Calu3 (cell line): ENCODE measurements at places on chromosomes 12 and 14. TPM values are rescaled to one million over a fixed set of nuclear protein-coding genes. Genes with fewer than 3 reads are reported as not detected.

CABP1 gene
- 0.14 and 0.98 TPM in 2 replicates for total RNA-seq

GRCh38 chr14:48622980-48623379 lies 947.6 kb upstream of the MDGA2 start:
- H3K27ac ChIP-seq = no peak overlapping the region
- no peaks in the 10 kb centered on the region for H3K36me3 ChIP-seq
- H3K4me3 ChIP-seq = no peak overlapping the region
- no peak for DNase-seq
- H3K4me1 ChIP-seq = no peaks in the 10 kb centered on the region
- H3K27me3 ChIP-seq = no peaks in the 10 kb centered on the region

DNA sequence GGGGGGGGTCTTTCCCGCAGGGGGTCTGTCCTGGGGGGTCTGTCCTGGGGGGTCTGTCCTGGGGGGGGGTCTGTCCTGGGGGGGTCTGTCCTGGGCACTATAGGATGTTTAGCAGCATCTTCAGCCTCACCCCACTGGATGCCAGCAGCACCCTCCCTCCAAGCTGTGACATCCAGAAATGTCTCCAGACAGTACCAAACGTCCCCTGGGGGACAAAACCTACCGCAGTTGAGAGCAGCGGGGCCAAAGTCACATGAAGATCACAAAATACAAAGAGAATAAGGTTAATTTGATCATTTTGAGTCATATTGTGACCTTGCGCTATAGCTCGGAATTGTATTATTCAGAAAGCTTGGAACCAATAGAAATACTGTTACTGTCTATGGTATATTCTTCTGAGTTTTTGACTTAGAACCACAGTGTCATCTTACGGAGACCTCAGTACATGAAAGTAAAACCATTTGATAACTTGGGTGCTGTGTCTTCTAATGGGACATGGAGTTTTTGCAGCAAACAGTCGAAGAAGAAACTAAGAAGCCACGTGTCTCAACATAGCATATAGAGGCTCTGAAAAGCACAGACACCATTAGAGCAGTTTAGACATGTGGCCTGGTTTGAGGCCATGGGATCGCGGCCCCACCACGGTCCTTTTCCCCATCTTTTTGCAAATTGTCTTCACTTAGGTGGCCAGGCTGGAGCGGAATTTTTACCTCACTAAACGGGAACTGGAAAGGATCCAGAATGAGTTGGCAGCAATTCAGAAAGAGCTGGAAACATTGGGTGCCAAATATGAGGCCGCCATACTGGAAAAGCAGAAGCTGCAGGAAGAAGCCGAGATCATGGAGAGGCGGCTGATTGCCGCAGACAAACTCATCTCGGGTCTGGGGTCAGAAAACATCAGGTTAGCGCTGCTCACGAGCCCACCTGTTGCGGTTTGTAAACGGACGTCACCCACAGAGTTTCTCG lies 59.9 kb downstream of the CCDC92 start:
- peaks cover 5% of the 10 kb centered on the region for H3K36me3 ChIP-seq
- peaks cover 76% of the 10 kb centered on the region for H3K27me3 ChIP-seq
- no peak overlapping the region for H3K27ac ChIP-seq
- H3K4me1 ChIP-seq = no peaks in the 10 kb centered on the region

DNA sequence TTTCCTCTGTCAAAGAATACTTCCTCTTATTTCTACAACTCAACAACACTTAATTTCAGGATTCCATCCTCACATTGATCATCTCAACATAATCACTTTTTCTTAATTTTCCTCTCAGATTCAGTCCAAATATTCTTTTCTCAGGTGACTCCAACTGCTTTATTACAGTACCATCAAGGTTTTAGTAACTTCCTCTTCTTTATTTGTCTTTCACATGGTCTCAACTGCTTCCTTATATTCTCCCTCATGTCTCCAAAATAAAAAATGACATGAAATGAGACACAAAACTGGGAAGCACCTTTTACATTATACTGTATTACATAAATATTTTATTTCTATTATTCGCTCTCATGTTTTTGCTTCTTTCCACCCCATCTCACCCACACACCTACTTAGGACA lies 55.5 kb downstream of the PPP2R5E start:
- H3K4me3 ChIP-seq = no peak overlapping the region
- peak overlapping the region; percentile 11 for H3K27ac ChIP-seq
- no peaks in the 10 kb centered on the region for H3K36me3 ChIP-seq
- no peaks in the 10 kb centered on the region for H3K27me3 ChIP-seq
- peaks cover 50% of the 10 kb centered on the region for H3K4me1 ChIP-seq
- DNase-seq = no peak

DNA sequence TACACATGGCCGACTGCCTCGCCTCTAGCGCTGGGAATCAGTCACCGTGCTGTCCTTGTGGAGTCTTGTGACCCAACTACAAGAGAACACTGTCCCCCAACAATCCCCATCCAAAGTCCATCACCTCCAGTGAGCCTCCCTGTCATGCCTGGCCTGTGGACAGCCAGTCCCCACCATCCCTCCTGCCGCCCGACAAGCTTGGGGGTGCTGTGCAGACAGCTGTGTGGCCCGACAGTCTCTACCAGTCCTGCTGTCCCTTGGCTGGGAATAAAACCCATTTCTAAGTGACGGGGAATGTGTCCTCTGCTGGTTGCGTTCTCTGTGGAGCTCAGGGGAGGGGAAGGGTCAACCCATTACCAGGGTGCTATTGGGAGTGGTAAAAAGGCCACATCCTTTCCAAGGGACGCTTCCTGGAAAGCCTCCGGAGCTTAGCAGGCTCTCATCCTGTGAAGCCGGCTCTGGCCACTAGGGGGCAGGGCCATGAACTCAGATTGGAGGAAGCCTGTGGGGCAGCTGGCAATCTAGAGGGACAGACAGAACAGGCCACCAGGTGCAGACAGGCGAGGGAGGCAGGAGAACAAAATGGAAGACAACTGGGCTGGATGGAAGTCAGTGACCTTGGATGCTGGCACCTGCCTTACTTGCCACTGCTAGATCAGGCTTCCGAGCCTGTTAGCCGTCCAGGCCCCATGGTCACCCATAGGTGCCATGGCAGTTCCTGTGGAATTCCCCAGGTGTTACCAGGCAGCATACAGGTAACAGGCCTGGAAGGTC lies 12.0 kb upstream of the BLTP3B start:
- peak; percentile 82 for DNase-seq
- no peaks in the 10 kb centered on the region for H3K27me3 ChIP-seq
- peaks cover 5% of the 10 kb centered on the region for H3K36me3 ChIP-seq
- H3K4me3 ChIP-seq = no peak overlapping the region
- no peaks in the 10 kb centered on the region for H3K4me1 ChIP-seq

- no peak overlapping the region for H3K4me3 ChIP-seq
- no peaks in the 10 kb centered on the region for H3K36me3 ChIP-seq
- H3K4me1 ChIP-seq = no peaks in the 10 kb centered on the region
- no peaks in the 10 kb centered on the region for H3K27me3 ChIP-seq
Measured at GRCh38 chr14:82224610-82225009, 691.0 kb upstream of the SEL1L start.

SRRM4 gene
- not detected in 2 replicates for total RNA-seq

- no peak overlapping the region for H3K27ac ChIP-seq
- no peaks in the 10 kb centered on the region for H3K36me3 ChIP-seq
- H3K4me3 ChIP-seq = no peak overlapping the region
- H3K27me3 ChIP-seq = no peaks in the 10 kb centered on the region
- no peak for DNase-seq
Measured at GRCh38 chr12:15194456-15195368, 26.5 kb downstream of the RERG start.

STAT6 gene
- total RNA-seq = 213 and 243 TPM in 2 replicates

- no peak overlapping the region for H3K4me3 ChIP-seq
- H3K36me3 ChIP-seq = peaks cover 12% of the 10 kb centered on the region
- H3K27me3 ChIP-seq = no peaks in the 10 kb centered on the region
- H3K27ac ChIP-seq = no peak overlapping the region
- H3K4me1 ChIP-seq = peaks cover 22% of the 10 kb centered on the region
- DNase-seq = no peak
Measured at GRCh38 chr12:116248930-116249329, 28.6 kb downstream of the MED13L start.

BCAT1 gene
- total RNA-seq = 0.98 and 4.0 TPM in 2 replicates

GRCh38 chr12:64824500-64825142 lies at the start of gene TBC1D30:
TSS of gene TBC1D30 (plus strand) at chr12:64824647. CDS start at chr12:64824880, 233 bp downstream.
- no peak within 1 kb of the TSS for H3K27ac ChIP-seq
- H3K36me3 ChIP-seq = peaks cover 11% of the 10 kb centered on the region
- peaks cover 9% of the 10 kb centered on the region for H3K4me1 ChIP-seq
- peak; percentile 53 for DNase-seq
- peak within 1 kb of the TSS; percentile 96 for H3K4me3 ChIP-seq
- peaks cover 25% of the 10 kb centered on the region for H3K27me3 ChIP-seq

GRCh38 chr12:57632958-57633840 lies at the start of gene B4GALNT1:
TSS of gene B4GALNT1 (minus strand) at chr12:57633201. CDS start at chr12:57632132, 1,069 bp downstream.
- peak; percentile 84 for DNase-seq
- H3K27ac ChIP-seq = peak within 1 kb of the TSS; percentile 14

SLC17A8 gene
- not detected in 2 replicates for total RNA-seq

DNA sequence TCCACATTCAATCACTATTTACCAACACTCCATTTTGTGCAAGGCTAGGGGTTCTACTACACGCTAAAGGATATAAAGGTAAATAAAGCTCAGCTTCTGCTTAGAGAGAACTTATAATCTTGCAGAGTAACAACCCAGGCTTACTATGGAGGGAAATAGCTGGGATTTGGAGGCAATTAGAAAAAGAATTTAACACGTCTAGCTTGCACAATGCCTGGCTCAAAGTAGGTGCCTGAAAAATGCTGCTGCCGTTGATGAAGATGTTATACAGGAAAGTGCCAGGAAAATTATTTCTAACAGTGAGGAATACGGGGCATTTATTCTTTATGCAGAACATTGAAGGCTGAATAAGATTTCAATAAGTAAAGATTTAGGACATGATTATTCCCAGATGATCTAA lies 214.2 kb downstream of the KITLG start:
- no peaks in the 10 kb centered on the region for H3K36me3 ChIP-seq
- DNase-seq = no peak
- H3K27me3 ChIP-seq = no peaks in the 10 kb centered on the region

PTPRR gene
- total RNA-seq = 34.3 and 39.1 TPM in 2 replicates

KRT74 gene
- total RNA-seq = not detected in 2 replicates

GRCh38 chr12:6764011-6764828 lies 1.9 kb upstream of the PTMS start:
- peak overlapping the region; percentile 81 for H3K4me3 ChIP-seq
- H3K4me1 ChIP-seq = peaks cover 40% of the 10 kb centered on the region

MYRFL gene
- 1.7 and 2.1 TPM in 2 replicates for total RNA-seq

CLEC4D gene
- total RNA-seq = not detected in 2 replicates

PROX2 gene
- total RNA-seq = not detected in 2 replicates

NDUFA9 gene
- total RNA-seq = 125 and 130 TPM in 2 replicates

TSPAN19 gene
- total RNA-seq = not detected in 2 replicates

RAD52 gene
- total RNA-seq = 22.2 and 27.1 TPM in 2 replicates

DNA sequence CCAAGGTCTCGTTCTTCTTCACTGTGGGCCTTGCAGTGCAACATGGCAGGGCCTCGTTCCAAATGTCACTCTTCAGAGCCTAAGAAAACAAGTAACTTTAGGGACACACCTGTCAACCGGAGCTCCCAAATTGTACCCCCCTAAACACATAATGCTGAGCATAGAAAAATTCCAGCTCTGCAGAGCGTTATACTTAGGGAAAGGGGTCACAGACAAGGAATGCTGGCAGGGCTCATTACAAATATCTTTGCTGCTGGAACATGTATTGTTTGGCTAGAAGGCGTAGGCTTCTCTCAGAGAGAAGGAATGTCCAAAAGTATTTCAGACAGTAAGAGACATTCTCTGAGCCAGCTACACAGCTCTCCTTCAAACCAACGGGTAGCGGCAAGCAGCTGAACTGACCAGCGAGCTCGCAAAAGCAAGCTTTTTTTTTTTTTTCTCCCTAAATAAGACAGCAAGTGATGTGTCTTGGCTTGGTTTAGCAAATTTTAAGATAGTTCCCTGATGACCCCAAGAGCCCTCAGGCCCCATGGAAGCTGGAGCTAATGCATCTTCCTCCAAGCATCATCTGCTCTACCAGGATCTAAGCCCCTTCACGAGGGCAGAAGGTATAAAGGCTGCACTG lies 24.5 kb downstream of the SSH1 start:
- peak overlapping the region; percentile 60 for H3K4me3 ChIP-seq
- no peaks in the 10 kb centered on the region for H3K27me3 ChIP-seq
- H3K36me3 ChIP-seq = peaks cover 37% of the 10 kb centered on the region
- peak overlapping the region; percentile 93 for H3K27ac ChIP-seq
- peaks cover 67% of the 10 kb centered on the region for H3K4me1 ChIP-seq

DNA sequence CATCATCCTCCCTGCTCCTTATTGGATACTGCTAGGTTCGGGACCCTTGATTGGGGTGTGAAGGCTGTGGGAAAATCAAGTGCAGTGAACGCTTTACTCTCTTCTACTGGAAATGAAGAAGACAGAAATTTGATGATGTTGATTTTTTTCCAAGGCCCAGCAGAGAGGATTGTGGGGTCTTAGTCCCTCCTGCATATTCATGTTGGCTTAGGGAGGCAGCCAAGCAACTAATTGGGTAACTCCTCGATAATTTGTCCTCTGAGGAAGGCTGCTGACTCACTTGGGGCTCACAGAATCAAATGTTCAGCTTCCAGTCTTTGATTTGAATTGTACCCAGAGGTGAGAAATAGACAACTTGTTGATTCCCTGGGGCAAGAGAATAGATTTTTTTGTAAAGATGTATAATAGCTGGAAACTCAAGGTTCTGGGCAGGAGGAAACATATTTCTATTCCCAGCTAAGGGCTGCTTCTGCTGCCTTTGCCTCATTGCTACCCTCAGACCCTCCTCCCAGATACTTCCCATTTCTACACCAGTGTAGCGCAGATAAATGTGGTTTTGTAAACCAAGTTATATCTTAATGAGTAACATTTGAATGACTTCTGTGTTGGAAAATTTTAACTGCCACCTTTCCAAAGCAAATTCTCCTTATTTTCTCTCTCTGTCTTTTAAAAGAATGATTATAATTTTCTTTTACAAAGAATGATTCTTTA lies 21.7 kb downstream of the NEUROD4 start:
- no peak overlapping the region for H3K27ac ChIP-seq
- H3K36me3 ChIP-seq = no peaks in the 10 kb centered on the region
- H3K4me1 ChIP-seq = no peaks in the 10 kb centered on the region
- DNase-seq = no peak

LRRC10 gene
- total RNA-seq = not detected in 2 replicates

IFNG-AS1 gene
- not detected in 2 replicates for total RNA-seq

DNA sequence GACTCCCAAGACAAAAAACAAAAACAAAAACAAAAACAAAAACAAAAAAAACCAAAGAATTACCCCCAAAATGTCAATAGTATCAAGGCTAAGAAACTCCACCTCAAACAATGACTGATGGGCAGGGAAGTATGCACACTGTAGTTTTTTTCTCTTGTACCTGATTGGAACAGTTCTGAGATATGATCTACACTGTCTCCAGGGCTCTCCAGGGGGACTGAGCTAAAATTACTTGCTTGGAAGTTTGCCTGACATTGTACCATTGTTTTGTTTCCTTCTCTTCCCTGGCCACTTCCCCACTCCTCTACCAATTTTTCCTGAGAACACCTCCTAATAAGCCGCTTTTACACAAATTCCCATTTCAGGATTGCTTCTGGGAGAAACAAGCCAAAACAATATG lies 22.3 kb upstream of the CATSPERB start:
- H3K27me3 ChIP-seq = no peaks in the 10 kb centered on the region
- H3K27ac ChIP-seq = peak overlapping the region; percentile 96
- peaks cover 37% of the 10 kb centered on the region for H3K4me1 ChIP-seq
- H3K36me3 ChIP-seq = peaks cover 23% of the 10 kb centered on the region
- no peak for DNase-seq
- H3K4me3 ChIP-seq = no peak overlapping the region

- no peak overlapping the region for H3K4me3 ChIP-seq
- H3K36me3 ChIP-seq = peaks cover 12% of the 10 kb centered on the region
- peak; percentile 87 for DNase-seq
Measured at GRCh38 chr12:103858953-103859601, 18.0 kb upstream of the NT5DC3 start.

- no peak overlapping the region for H3K27ac ChIP-seq
- DNase-seq = no peak
- peaks cover 35% of the 10 kb centered on the region for H3K4me1 ChIP-seq
- peaks cover 5% of the 10 kb centered on the region for H3K36me3 ChIP-seq
- H3K27me3 ChIP-seq = no peaks in the 10 kb centered on the region
- H3K4me3 ChIP-seq = no peak overlapping the region
Measured at GRCh38 chr12:12685305-12685704, 10.7 kb downstream of the GPR19 start.

LALBA gene
- total RNA-seq = not detected in 2 replicates
